ENCODE measurements at places on chromosomes 13 and 19. TPM values are rescaled to one million over a fixed set of nuclear protein-coding genes. Genes with fewer than 3 reads are reported as not detected.

- no peak overlapping the region for H3K27ac ChIP-seq
- H3K27me3 ChIP-seq, result peaks cover 5% of the 10 kb centered on the region
- H3K4me3 ChIP-seq, result no peak overlapping the region
- no peaks in the 10 kb centered on the region for H3K36me3 ChIP-seq
These were observed 4.3 kb upstream of the RLN3 start for GRCh38 chr19:14023404-14024235.

DNA sequence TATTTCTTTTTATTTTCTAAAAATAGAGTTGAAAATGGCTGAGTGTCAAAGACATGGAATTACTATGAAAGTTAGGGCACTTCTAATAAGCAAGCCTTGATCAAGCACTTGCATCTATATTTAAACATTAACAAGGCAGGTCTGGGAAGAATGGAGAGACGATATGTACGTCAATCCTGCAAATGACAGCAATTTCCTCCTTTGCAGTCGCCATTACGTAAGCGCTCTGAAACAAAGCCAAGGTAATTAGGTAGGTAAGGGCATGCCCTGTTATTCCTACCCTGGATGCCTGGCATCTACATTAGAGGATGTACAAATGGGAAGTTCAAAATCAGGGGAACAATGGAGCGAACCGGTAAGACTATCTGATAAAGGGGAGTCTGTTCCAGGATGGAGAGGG is 664.0 kb upstream of the ARGLU1 start:
- H3K27ac ChIP-seq, result no peak overlapping the region
- H3K27me3 ChIP-seq, result peaks cover 4% of the 10 kb centered on the region
- H3K4me3 ChIP-seq, result no peak overlapping the region

DNA sequence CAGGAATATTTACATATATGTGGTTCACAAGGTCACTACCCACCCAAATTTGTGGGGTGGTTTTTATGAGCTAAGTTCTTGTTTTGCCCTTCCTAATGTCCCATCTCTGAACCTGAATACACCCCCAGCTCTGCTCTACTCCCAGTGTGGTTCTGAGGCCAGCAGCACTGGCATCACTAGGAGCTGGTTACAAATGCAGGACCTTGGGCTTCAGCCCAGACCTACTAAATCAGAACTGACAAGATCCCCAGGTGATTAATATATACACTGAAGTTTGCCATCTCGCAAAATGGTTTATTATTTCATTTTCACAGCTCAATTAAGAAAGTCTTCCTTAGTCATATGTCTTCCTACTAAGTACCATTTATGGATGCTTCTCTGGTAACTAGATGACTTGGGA is 67.9 kb downstream of the FOXO1 start:
- peak overlapping the region; percentile 53 for H3K27ac ChIP-seq
- H3K4me1 ChIP-seq, result peaks cover 31% of the 10 kb centered on the region
- no peaks in the 10 kb centered on the region for H3K27me3 ChIP-seq
- no peaks in the 10 kb centered on the region for H3K36me3 ChIP-seq
- DNase-seq, result no peak
- no peak overlapping the region for H3K4me3 ChIP-seq

DNA sequence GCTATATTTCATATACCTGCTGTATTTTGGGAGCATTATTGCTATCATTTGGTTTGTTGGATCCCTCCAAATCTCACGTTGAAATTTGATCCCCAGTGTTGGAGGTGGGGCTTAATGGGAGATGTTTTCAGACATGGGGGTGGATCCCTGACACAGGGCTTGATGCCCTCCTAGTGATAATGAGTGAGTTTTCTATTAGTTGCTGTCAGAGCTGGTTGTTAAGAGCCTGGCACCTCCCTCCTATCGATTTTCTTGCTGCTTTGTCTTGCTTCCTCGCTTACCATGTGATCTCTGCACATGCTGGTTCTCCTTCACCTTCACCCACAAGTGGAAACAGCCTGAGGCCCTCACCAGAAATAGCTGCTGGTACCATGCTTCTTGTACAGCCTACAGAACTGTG is 259.9 kb upstream of the STARD13 start:
- no peak overlapping the region for H3K4me3 ChIP-seq
- peak overlapping the region; percentile 59 for H3K27ac ChIP-seq
- no peaks in the 10 kb centered on the region for H3K27me3 ChIP-seq
- no peak for DNase-seq

GRCh38 chr13:91576590-91576989 is 178.2 kb downstream of the GPC5 start:
- no peaks in the 10 kb centered on the region for H3K4me1 ChIP-seq
- no peaks in the 10 kb centered on the region for H3K27me3 ChIP-seq
- no peak overlapping the region for H3K27ac ChIP-seq

Gene NKPD1
- total RNA-seq, result 0.53 TPM

Gene DDA1
- 41.4 TPM for total RNA-seq

Gene SPHK2
- 137 TPM for total RNA-seq
